ENCODE measurements at places on chromosomes 1 and 21.

DNA sequence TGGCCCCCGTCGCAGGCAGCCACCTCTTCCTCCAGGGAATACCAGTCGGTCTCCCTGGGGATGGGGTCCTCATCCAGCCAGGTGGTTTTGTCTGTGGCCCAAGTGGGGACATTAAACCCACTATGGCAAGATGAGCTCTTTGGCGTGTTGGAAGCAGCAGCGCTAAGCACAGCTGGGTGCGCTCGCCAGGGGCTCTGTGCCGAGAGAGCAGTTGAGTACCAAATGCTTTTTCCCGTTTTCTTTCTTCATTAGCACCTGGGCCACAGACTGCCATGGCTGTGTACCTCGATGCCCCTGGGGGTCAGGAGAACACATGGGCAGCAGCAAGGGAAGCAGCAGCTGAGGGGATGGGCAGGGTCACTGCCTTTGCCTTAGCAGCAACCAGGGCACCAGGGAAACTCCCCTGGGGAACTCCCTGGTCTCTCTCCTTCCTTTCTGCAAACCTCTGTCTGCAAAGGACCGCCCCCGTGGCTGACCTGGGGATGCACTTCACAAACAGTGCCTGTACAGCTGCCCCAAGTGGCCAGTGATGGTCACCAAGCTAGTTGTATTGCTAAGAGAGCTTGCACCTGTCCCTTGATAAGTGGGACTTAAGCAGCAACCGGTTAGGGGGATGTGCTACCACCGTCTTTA, 31.1 kb downstream of the EDARADD start:
- no peak for DNase-seq

GRCh38 chr1:220336391-220337031, 64.3 kb upstream of the RAB3GAP2 start:
- DNase-seq: no peak

DNA sequence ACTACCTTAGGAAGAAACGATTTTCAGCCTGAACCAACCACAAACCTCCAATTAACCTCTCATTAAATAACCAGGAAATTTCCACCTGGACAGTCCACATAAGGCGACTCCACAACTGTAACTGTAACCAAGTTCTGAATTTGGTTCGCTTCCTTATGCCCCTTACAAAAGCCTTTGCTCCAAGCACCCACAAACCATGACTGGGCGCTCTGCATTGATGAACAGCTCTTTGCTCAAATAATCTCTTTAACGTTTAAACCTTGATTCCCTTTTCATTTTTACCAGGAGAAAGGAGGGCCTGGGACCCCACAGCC, 38.2 kb upstream of the ZNF124 start:
- no peak for DNase-seq

DNA sequence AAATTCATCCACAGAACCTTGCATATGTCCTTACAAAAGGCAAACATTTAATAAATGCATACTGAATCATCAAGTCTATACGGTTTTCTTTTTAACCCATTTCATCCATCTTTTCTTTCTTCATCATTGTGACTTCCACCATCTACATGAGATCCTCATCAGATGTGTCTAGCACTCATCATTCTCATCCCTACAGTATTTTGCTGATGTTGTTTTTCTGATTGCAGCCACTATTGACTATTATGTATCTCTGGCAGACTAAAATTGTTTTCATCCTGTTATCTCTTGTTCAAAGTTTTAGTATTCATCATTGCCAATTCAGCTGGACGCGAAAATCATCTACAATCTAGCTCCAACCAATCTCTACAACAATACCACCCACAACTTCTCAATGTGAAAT, 5.9 kb downstream of the LRIF1 start:
- no peak for DNase-seq

- DNase-seq: no peak
Observed at GRCh38 chr1:84703431-84703830, 13.2 kb upstream of the SSX2IP start.

- no peak for DNase-seq
Observed at GRCh38 chr1:150909585-150910180, 16.5 kb upstream of the SETDB1 start.

DNA sequence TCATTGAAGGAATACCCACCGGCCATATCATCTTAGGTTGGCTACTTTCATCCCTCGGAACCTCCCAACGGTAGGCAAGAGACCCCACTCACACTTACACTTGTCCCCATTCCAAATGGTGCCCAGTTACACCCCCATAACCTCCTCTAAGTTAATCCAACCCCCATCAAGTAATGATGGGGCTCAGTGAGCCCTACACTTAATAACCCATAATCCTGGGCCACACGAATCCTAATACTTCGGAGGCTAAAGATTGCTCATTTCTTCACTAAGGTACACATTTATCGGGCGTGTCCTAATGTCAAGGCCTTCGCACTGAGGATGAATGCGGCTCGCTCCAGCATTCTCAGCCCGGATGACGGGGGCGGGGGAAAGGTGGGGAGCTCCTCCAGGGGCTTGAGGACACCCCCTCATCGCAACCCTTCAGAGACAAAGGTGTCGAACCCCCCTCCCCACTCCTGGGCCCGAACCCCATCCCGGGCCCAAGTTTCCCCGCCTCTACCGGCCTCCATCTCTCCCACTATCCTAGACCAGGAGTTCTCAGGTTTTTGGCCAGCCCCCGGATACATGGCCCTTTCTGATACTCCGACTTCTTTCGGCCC, 435 bp downstream of the ILF2 start:
- DNase-seq: no peak

DNA sequence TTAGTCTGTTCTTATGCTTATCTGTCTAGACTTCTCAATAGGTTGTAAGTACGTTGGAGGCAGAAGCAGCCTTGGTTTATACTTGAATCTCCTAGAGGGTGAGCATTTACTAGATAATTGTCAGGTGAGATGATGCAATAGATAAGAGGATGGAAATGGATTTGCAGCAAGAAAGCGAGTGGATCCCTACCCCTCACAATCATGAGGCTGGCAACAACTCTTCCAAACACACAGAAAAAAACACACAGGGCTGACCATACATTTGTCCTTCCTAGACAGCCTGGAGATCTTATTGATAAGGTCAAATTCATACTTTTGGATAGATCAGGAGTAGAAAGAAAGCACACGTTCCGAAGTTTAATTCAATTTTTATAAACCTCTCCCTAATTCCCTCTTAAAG, 481.4 kb upstream of the CAMK1G start:
- no peak for DNase-seq

DNA sequence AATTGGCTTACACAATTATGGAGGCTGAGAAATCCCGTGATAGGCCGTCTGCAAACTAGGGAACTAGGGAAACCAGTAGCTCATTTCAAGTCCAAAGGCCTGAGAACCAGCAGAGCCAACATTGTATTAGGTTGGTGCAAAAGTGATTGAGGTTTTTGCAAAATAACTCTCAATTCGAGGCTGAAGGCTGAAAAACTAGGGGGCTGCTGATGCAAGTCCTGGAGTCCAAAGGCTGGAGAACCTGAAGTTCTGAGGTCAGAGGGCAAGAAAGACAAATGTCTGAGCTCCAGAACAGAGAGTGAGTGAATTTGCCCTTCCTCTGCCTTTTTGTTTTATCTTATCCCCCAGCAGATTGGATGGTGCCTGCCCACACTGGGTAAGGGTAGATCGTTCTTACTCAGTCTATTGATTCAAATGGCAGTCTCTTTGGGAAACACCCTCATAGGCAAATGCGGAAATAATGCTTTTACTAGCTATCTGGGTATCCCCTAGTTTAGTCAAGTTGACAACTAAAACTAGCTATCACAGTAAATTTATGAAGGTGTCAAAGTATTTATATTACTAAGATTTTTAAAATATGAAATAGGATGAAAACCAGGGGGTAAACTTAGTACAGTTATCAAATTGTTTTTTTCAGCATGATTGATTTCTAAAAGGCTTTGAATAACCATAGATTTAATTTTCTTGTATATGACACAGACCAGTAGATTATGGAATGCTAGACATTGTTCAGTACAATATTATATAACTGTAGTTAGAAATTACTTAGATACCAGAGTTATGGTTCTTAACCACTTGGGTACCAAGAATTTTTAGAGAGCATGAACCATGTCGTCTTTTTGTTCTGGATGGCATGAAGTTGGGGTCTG, 15.4 kb downstream of the RABGAP1L start:
- no peak for DNase-seq

DNA sequence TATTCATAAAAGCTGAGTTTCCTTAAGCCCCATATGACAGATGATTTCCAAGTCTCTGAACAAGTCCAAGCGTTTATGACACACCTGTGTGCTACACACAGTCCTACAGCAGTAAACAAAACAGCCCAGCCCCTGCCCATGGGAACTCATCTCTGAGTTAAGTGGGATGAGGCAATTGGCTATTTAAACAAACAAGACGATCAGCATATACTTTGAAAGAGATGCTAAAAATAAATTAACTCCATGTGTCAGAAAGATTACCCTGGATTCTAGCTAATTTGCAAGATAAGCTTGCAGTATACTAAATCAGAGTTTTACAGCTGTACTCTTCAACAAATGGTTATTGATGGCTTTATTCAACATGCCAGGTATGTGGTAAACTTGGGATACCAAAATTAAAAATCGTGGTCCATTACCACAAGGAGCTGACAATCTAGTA, 7.0 kb downstream of the PSMG1 start:
- DNase-seq: peak; percentile 54

DNA sequence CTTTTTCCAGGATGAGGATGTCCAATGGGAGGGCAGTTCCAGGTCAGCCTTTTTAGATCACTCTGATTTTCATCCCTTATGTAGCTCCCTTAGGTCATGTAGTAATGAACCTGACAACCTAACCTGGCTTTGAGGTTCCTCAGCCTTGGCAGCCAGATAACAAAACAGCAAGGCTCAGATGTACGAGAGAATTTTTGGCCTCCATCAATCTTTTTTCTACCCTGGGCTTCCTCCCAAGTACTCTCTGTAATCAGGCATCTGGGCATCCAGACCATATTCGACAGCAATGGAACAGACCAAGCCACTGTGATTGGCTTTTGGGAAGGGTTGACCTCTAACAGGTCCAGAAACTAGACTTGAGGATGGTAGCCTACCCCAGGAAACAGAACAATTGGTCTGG, 38.6 kb downstream of the KCNH1 start:
- DNase-seq: no peak

GRCh38 chr21:35528116-35529042, 479.3 kb upstream of the RUNX1 start:
- no peak for DNase-seq

DNA sequence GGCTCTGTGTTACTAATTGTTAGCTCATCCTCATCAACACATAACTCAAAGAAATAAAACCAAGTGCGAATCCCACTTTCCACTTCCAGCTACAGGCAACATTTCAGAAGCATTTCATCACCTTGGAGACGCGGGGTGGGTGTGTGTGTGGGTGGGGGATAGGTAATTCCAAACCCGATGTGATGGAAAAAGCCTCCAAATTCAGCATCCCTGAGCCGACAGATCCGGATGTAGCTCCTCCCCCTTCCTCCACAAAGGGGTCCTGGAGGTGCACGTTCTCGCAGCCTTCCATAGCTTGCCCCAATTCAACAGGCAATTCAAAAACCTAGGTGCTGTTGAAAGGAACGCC, 486 bp downstream of the HSPA13 start:
- DNase-seq: no peak

DNA sequence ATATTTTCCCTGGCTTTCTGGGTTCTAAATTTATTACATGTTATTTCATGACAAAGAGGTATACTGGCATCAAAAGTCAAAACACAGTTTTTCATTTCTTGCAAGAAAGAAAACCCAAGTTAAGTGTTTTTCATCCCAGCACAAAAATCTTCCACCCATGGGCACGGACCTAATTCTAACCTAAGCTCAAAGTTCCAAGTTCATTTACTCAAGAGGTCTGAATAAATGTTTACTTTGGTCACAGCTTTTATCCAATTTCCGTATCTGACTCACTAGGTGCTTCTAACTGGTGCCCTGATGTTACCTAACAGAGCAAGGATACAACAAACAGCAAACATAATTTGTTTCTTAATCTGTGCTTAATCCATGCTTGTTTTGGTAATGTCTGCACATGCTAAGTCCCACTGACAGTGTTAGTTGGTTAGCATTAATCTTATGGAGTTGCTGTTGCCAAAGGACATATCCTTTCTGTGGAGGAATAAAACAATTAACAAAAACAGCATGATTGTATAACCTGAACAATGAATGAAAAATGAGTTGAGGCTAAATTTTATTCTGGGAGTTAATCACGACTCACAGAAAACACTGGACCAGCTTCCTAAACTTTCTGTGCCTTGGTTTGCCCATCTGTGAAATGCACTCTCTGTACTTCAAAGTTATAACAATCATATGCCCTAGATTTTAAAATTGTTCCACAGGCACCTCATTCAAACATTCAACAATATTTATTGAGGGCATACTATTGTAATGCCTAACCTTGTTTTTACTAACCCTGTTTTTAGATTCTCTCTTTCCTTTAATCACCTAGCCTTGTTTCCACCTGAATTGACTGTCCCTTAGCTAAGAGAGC, 4.2 kb upstream of the CHD1L start:
- DNase-seq: no peak

All from foreskin fibroblast (primary cell).